ENCODE measurements at places on chromosomes 4 and X.

DNA sequence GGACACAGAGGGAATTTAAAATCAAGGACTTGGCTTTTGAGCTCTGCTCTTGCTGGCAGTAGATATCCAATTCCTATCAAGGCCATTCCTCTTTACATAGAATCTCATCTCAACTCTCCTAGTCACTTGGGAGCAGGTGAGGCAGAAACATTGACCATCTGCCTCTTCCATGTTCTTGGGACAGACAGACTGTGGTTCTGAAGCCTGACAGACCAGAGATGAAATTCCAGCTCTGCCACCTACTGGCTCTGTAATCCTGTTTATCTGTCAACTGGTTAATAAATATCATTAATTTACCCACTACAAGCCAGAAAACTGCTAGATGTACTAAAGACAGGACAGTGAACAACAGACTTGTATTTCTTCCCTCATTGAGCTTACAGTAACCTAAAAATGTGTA lies 300.8 kb downstream of the ADGRL3 start:
- DNase-seq: no peak

GRCh38 chrX:36978886-36979285 lies 29.3 kb upstream of the FAM47C start:
- DNase-seq: no peak

- no peak for DNase-seq
Measured at GRCh38 chr4:98656443-98656842, 2.0 kb downstream of the TSPAN5 start.

DNA sequence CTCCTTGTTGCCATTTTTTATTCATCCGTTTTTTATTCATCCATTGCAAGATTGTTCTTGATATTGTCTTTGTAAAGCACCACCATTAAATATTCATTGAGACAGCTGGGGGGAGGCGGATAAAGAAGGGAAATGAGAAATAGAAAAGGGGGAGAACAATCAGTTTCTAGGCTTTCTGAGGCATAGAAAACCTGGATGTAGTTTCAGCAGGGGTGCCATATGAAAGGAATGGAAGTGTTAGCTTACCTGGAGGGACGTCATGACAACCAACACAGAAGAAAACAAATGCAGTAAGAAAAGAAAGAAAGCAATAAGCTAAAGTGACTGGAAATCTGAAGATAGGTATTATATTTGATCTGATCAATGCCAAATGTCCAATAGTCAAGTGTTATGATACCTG lies 276.1 kb downstream of the GASK1B start:
- no peak for DNase-seq

- no peak for DNase-seq
Measured at GRCh38 chr4:10080589-10081217, 35.9 kb downstream of the WDR1 start.

- DNase-seq: no peak
Measured at GRCh38 chrX:125219852-125220251, 99.8 kb upstream of the TEX13C start.

DNA sequence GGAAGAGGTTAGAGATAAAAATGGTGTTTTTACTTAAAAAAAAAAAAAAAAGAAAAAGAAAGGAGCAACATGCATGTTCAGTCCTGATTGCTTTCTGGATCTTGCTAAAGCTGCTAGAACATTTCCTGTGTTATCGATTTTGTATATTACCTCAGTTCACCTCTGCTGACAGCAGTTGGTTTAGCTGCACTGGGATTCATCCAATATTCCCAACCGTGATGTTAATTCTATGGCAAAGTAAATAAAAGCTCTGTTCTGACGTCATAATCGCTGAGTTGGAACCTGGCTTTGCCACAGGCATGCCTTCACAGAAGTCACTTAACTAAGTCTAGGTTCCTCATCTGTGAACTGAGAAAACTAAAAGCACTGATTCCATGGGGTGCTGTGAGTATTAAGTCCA lies 90.7 kb upstream of the SORBS2 start:
- DNase-seq: no peak

All from activated CD4-positive, alpha-beta T cell treated with anti-CD3 and anti-CD28 coated beads for 4 hours (primary cell).